Pons (tissue), 1 donor: ENCODE measurements at places on chromosomes 6 and 20.

DNA sequence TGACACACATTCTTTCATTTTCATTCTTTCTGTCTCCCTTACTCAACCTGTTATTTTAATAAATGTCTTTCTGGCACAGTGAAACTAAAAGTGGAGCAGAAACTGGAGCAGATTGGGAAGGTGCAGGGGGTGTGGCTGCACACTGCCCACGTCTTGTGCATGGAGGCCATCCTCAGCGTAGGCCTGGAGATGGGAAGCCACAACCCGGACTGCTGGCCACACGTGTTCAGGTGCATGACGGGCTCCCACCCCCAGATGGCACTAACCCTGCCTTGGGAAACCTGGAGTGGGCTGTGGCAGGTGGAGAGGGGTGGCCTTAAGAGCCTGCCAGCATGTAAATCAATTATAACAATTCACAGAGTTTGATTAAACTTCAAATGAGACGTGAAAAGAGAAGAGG is 71.4 kb upstream of the PBOV1 start:
- no peak for DNase-seq

DNA sequence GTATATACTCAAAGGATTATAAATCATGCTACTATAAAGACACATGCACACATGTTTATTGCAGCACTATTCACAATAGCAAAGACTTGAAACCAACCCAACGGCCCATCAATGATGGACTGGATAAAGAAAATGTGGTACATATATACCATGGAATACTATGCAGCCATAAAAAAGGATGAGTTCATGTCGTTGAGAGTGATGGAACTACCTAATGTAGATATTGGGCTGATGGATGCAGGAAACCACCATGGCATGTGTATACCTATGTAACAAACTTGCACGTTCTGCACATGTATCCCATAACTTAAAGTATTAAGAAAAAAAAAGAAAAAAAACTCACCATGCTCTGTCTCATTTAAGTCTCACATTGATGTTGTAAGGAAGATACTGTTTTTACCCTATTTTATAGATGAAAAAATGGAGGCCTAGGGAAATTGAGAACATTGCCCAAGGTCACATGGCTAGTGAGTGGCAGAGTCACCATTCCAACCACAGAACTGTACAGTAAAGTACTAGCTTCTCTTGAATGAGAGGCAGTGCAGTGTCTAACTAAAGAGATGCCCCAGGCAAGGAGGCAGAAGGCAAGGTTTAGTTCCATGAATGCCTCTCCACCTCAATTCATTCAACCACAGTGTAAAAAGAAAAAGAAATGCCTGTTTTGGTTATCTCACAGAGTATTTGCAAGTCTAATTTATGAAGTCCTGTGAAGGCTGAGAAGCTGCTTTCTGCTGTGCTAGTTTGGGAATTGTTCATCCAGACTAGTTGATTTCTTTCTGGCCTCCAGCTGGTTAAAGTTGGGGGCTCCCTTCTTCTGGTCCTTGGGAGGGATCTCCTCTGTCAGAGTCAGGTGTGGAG is 68.2 kb downstream of the FIG4 start:
- no peak for DNase-seq

- peak; percentile 20 for DNase-seq
Observed at GRCh38 chr6:144055121-144055931, 40.0 kb downstream of the SF3B5 start.

DNA sequence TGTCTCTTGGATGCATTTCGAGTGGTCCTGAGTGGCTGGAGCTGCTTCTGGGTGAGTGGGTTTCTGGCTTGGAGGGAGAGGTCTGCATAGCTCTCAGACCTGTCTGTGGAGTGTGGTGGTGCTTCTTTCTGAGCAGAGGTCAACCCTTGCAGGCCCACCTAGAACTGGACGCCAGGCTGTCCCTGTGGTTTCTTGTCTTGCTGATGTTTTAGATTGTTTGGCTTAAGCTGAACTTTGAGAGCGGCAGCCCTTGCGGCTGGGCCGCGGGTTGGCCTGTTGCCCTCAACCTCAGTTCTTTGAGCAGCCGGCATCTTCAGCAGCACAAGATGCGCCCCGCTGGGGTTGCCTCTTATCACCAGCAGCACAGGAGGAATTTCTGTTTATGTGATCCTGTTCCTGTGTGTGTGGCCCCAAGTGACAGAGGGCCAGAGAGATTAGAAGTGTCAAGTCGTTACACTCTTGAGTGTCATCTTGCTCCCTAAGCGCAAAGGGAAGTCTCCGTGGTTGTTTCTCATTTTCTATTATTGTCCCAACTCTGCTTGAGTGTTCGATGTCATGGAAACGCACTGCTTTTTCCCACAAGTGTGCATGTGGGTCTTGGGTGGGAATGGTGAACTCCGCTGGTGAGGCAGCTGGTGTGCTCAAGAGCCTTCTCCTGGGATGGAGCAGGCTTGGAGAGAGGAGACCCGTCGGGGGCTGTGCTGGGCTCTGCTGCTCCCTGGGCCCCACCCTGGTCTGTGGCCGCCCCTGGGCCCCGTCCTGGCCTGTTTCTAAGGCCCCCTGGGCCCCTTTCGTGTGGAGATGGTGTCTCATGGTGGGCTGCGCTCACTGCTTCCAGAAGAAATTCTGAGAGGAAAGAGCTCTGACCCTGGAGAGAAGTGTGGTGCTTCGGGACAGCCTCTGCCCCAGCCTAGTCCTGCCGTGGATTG is 20.1 kb upstream of the SLC22A1 start:
- DNase-seq = no peak

GRCh38 chr6:67287566-67287965 is 1347.5 kb upstream of the ADGRB3 start:
- DNase-seq = no peak

- DNase-seq = no peak
Observed at GRCh38 chr20:13159889-13160288, 61.2 kb upstream of the ISM1 start.
